ENCODE measurements at places on chromosomes 1 and 21.
A peak's percentile ranks its signal among the peaks of the same experiment; 100 is the strongest.

DNA sequence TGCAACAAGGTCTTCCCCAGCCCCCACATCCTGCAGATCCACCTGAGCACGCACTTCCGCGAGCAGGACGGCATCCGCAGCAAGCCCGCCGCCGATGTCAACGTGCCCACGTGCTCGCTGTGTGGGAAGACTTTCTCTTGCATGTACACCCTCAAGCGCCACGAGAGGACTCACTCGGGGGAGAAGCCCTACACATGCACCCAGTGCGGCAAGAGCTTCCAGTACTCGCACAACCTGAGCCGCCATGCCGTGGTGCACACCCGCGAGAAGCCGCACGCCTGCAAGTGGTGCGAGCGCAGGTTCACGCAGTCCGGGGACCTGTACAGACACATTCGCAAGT is 3.8 kb downstream of the ZBTB18 start:
- no peak for DNase-seq

- no peak for DNase-seq
These were observed 26.2 kb upstream of the PDC start for GRCh38 chr1:186487163-186487562.

DNA sequence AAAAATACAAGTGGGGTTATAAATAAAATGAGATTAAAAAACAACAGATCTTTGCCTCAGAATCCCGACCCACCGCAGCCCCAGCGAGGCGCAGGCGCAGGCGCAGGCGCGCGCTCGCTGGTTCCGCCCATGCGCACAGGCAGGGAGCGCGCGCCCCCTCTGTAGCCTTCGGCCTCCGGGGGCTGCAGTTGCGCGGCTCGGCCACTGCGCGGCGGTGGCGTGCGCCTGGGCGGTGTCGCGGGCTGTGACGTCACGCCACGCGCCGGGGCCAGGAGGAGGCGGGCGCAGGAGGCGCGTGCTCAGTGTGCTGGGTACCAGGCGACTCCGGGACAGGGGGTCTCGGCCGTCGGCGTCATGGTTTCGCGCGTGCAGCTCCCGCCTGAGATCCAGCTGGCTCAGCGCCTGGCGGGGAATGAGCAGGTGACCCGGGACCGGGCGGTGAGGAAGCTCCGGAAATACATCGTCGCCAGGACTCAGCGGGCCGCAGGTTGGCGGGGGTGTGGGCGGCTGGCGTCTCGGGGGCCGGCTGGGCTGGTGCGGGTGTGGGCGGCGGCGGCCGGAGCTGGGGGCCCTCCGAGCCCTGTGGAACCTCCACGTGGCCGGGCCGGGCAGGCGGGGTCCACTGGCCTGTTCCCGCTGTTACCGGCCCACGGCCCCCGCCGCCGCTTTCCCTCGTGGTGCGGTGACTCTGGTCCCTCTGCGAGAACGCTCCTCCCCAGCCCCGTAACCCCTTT is at the start of gene RRP1:
RRP1 (plus strand) TSS at position 302 of the 734 bp plus-strand sequence; CDS start at position 355, 53 bp downstream.
- peak; percentile 96 for DNase-seq

DNA sequence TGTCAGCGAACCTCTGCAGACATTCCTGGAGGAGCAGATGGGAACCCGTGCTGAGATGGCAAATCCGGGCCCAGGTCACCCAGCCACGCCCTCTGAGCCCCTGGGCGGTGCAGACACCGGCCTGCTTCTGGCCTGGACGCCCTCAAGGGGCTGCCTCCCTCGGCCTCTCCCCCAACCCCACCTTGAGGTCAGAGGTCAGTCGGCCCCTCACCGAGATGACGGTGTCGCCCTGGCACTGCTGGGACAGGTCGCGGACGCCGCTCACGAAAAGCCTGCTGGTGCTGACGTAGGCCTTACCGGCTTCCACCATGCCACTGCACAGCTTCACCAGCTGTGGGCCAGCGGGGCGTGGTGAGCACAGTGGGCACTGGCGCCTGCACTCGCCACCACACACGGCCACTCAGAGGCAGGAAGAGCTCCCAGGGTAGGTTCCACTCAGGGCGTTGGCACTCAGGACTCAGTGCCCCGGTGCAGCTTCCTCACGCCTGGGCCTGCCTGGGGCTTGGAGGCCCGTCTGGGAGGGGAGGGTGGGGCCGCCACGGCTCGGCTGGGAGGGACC is 4.7 kb downstream of the ACAP3 start:
- no peak for DNase-seq

DNA sequence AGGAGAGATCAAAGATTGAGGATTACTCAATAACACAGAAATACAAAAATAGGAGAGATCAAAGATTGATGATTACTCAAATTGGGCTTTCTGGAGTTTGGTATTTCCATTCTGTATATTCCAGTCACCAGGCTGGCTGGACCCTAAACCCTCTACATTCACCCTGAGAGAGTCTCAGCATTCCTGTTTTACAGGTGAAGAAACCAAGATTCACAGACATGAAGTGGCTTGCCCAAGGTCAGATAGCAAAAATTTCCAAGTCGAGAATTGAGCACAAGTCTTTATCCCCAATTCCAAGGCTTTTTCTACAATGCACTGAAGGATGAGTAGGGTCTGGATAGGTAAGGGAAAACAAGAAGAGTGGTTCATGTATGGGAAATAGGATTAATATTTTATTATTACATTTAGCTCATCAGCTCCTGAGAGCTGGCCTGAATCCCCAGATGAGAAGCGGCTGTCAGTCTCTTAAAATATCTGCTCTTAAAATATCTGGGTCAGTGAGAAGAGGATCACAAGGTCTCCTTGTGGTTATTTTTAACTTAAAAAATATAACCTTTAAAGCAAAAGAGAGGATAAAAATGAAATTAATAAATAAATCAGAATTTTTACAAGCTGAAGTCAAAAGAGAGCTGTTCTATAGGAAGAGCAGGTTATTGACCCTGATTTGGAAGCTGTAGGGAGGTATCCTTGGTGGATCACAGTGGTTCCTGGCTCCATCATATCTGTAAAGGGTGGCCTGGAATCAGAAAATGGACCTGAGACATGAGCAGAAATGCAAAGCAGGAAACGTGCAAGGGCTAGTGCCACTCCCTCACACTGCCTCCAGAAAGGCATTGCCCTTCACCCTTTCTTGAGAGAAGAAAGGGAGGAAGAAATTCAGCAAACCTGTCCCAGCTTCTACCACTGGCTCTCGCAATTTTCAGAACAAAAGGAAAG is 29.1 kb upstream of the SEC16B start:
- no peak for DNase-seq

DNA sequence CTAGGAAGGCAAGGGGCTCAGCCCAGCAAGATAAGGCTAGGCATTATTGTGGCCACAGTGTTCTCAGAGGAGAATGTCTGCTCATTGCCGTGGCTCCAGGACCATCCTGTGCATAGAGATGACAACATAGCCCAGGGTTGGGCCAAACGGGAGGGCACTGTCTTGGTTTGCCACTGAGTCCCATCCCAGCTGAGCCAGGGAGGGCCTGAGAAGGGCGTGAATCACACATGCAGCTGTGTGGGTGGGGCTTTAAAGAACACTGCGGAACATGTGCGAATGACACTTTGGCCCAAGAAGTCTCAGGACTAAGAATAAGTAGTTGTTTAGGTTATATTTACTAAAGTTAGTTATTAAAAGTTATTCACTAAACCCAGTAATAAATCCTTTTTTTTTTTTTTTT is 18.5 kb downstream of the CHAF1B start:
- no peak for DNase-seq

DNA sequence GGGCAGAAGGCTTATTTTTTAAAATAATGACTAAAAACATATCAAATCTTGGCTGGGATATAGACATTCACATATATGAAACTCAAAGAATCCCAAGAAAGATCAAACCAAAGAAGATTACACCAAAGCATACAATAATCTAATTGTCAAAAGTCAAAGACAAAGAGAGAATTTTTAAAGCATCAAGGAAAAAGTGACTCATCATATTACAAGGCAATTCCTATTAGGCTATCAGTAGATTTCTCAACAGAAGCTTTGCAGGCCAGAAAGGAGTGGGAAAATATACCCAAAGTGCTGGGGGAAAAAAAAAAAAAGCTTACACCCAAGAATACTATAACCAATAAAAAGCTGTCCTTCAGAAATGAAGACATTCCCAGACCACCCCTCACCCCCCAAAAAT is 375.6 kb downstream of the BRINP2 start:
- no peak for DNase-seq

- no peak for DNase-seq
These were observed 4.6 kb downstream of the COL9A2 start for GRCh38 chr1:40312238-40313205.

GRCh38 chr1:115652236-115652788 is 10.5 kb downstream of the VANGL1 start:
- DNase-seq, result no peak

DNA sequence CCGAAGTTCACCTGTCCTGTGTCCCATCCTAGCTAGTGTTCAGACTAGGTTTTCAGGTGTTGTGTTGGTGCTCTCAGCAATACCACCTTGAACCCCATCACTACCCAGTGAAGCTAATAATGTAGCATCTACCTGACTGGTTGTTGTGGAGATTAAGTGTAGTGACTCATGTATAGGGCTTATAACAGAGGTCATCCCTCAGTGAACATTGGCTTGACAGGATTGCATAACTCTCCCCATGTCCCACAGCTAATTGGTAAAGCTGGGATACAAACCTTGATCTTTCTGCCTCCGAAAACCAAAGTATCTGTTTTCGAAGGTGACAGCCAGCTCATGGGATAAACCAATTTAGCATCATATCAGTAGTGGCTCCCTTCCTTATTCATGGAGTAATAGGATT is 44.5 kb upstream of the TNR start:
- DNase-seq, result no peak

DNA sequence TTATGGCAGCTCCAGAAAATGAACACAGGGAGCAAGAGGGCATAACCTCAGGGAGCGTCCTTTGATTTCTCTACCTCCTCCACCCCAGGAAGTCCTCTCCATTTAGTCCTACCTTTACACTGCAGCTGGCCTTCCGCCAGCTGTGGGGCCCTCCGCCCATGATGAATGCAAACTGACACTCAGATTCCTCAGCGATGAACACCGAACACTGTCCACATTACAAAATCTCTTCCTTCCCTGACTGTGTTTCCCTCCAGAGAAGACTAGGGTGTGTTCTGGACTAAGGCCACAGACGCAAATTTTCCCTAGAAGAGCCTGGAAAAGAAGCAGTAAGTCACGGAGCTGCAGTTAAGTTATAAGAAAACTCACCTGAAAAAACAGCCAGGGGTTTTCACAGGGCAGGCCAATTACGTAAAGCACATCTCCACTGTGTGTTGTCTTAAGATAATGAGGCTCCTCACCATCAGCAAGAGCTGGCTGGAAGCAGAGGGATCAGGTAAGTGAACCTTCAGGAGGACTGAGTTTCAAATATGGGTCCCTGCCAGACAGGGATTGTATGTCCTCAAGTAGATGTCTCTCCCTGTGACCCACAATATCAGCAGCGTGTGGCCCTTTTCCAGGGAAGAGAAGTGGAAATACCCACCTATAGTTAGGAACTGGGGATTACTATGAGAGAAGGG is 46.3 kb upstream of the ATP1B1 start:
- no peak for DNase-seq

DNA sequence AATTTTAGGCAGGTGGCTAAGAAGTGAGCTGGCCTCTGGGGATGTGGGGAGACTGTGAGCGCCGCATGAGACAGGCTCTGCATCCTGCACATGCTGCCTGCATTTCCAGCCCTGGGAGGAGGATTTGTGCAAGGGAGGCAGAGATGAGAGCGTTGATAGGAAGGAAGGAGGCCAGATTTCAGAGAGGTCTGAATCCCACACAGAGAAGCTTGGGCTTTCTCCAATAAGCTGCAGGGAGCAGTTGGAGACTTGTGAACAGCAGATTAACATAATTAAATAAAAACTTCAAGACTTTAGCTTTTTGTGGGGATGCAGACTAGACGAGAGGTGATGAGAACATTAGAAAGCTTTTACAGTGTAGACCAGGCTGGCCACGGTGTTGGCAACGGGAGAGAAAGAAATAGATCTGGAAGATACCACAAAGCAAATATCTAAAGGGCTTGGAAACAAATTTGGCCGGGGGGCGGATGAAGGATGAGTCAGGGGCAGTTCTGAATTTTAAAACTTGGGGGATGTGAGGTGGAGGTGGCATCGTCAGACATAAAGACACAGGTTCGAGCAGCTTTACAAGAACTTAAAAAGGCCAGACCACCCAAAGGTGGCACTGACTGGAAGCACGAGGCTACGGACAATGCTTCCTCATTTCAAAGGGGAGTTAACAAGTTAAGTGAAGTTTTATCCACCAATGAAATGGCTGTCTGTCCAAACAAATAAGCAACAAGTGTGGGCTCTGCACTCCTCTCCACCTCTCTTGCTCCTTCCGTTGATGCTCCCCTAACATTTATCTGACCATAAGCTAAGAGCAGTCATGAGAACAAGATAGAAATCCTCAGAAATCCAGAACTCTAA is 57.0 kb downstream of the HIVEP3 start:
- DNase-seq, result no peak

DNA sequence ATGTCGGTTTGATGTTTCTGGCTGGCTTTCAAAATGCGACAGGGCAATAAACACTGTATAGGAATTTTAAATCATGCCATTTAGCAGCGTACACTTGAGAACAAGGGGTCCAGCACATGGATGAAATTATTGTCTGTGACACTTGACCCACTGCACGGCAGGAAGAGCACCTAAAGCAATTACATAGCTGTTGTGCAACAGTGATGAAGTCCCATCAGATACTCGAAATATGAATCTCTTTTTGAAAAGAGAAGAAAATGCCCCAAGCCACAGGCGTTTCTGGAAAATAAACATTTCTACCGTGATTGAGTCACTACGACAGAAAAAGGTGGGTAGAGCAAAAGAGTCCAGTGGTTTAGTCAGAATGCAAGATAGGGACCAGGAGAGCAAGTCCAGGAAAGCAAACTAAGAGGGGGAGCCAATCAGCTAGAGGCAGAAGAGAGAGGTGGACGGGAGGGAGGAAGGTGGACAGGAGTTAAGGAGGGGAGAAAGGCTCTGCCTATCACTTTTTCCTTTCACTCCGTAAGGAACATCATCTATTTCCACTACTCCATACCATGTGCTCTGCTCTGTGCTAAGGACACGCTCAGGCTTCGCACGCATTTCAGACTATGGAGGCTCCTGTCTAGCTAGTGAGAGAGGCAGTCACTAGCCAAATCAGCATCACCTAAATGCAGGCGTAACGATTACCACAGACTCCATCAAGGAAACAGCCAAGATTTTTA is 6.4 kb downstream of the DSCAM start:
- DNase-seq, result no peak

- peak; percentile 90 for DNase-seq
These were observed at the start of gene PTCH2 for GRCh38 chr1:44842862-44843655. Gene PTCH2 (minus strand): TSS chr1:44843253. CDS start chr1:44842932, 321 bp downstream.

DNA sequence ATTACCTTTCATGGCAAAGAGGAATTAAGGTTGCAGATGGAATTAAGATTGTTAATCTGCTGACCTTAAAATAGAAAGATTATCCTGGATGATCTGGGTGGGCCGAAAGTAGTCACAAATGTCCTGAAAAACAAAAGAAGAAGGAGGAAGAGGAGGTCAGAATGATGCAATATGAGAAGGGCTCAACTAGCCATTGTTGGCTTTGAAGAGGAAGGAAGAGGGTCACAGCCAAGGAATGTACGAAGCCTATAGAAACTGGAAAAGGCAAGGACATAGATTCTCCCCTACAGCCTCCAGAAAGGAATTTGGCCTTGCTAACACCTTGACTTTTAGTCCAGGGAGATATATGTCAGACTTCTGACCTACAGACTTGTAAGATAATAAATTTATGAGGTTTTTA is 39.4 kb upstream of the FMOD start:
- DNase-seq, result no peak
